CD4-positive, alpha-beta T cell treated with Interleukin-21 for 1 hour (primary cell): ENCODE measurements at places on chromosomes 2 and 18.

GRCh38 chr2:99865818-99866676 lies 276.3 kb downstream of the AFF3 start:
- DNase-seq, result no peak

DNA sequence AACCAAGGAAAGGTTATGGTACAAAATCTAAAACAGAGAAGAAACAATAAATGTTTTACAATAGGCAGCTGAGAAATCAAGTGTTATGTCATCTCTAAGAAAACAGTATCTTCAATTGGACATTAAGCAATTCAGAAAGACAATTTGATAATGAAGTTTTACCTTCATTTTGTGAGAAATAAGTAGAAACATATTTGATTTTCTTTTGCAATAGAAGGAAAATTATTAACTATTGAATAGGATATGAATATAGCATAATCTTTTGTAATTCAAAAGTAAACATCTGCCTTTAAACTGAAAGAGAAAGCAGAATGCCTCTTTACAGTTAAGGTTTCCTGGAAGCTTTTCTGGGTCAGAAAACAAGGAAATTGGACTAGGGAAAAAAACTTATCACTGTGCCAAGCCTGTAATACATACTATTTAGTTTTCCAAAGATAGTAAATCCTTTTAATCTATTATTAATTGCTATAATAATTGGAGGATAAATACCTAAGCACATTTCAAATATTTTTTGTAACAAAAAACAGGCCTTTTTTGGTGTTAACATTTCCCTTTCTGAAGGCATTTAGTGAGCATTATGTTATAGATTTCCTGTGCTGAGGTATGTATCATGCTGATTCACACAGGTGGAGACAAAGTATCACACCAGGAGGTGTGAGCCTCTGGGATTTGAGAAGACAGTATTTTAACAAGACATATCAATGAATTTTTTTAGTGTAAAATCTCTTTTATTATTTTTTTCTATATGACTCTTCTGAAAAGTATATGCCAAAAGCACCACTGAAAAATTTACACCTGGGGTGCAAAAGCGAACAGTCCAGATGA lies 947.0 kb upstream of the CDH2 start:
- no peak for DNase-seq

DNA sequence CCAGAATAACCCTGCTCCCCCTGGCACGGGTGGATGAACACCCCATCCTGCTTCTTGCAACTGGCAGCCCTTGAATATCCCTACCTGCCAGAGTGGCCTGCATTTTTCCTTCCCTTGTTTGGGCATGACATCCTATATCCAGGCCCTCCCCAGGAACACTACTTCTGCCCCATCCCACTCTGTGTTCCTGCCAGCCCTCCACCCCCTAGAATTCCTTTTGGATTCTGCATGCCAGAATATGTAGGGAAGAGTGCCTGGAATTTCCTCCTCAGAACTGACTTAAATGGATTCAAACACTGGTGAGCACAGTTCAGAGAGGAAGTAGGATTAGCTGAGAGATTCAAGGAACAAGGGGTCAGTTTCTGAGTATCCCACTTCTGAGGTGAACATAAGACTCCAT lies 123.5 kb upstream of the PELI1 start:
- DNase-seq, result no peak

GRCh38 chr2:237352279-237352845 lies 61.6 kb downstream of the COL6A3 start:
- no peak for DNase-seq

- DNase-seq, result no peak
Measured at GRCh38 chr2:60525899-60526298, 27.6 kb downstream of the BCL11A start.

GRCh38 chr2:181760521-181760920 lies 80.2 kb upstream of the NEUROD1 start:
- DNase-seq, result no peak

DNA sequence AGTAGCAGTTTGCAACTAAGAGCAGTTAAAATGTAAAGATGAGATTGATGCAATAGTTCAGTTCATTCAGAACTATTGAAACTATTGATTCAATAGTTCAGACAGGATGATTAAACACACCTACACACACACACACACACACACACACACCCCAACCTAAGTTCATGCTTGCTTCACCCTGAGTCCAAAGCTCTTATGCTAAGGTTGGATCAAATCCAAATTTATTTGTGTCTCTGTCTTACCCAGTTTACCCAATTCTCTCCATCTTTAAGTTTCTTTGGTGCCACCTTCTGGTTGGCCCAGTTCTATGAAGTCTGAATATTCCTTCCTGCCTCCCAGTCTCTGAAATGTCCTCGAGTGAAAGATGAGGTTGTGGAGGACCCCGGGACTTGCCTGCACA lies 5.1 kb downstream of the SERPINB8 start:
- peak; percentile 43 for DNase-seq

GRCh38 chr2:4445821-4446220 lies 742.4 kb downstream of the DCDC2C start:
- DNase-seq, result no peak

DNA sequence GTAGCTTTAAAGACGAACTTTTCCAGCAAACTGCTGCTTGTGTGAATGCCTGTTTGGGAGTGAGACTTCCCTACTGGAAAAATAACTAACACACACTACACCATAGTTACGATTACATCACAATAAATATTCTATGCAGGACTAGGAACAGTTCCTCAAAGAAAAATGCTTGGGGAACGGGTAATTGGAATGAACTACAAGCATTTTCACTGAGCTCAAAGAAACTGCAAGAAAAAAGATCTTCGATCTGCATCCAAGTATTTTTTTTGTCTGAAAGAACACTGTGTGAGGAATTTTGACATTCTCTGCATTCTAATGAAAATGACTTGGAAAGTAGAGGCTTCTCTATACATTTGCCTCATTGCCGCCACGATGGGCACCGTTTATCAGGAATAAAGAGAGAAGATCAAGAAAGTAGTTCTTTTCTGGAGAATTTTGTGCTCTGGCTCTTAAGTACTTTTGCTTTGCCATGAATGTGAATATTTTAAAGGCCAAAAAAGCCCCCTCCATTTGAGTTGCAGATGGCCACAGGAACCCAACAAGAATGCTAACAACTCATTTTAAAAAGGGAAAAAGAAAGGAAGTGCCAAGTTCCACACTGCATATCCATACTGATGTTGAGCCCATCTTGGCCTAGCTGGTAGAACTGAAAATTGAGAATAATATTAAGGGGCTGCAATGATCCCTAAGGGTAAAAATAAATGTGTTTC lies 13.6 kb downstream of the LYPD1 start:
- no peak for DNase-seq

- no peak for DNase-seq
Measured at GRCh38 chr2:96952976-96953610, 33.3 kb downstream of the FAM178B start.

GRCh38 chr2:201936817-201937216 lies 96.8 kb upstream of the FZD7 start:
- no peak for DNase-seq

GRCh38 chr2:84881581-84882413 lies 913 bp upstream of the TRABD2A start:
- peak; percentile 90 for DNase-seq

- DNase-seq, result peak; percentile 8
Measured at GRCh38 chr2:200515155-200515554, 5.3 kb upstream of the KCTD18 start.

DNA sequence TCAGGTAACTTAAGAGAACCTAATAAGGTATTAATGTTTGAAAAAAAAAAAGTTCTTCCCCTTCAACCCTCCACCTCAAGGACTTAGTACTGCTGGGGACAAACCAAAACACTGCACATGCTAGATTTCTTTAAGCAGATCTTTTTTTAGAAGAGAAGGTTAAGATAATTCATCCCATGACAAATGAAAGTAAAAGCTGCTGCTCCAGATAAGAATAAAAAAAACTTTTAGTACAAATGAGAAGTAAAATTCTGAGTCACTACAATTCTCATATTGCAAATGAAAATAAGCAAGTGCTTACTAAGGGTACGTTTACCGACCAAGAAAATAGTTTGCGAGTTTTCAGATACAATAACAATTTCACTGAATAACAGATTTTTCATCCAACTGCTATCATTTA lies 8.9 kb downstream of the STAM2 start:
- DNase-seq, result no peak

- no peak for DNase-seq
Measured at GRCh38 chr2:24477229-24477628, 13.8 kb upstream of the NCOA1 start.

DNA sequence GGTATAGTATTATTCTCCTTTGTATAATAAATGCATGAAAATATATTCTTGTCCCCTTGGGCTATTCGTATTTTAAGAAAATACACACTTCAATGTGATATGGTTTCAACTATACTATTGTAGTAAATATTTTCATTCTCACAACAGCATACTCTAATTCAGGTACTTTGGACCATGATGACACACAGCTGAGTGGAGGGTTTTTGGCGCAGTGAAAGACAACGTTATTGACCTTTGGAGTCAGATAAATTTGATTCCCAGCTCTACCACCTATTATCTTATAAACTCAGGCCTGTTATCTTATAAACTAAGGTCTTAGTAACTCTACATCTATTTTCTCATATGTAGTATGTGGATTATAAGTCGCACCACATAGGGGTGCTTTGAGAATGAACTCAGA lies 895.9 kb upstream of the DDX18 start:
- DNase-seq, result no peak

DNA sequence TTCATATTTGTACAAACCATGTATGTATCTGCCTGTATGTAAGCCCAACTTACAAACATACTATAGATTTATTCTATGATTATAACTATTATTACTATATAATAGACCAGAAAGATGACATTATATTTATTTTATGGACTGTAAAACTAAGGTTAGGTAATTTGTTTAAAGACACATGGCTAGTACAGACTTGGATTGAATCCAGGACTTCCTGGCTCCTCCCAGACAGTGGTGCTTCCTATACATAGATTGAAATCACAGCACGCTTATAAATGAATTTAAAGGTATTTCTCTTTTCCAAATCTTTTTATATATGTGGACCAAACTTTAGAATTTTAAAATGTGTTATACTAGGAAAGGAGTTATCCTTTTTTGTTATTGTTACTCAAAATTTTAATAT lies 151.6 kb upstream of the MYO3B start:
- no peak for DNase-seq

GRCh38 chr2:120622886-120623753 lies 112.5 kb upstream of the GLI2 start:
- DNase-seq, result no peak

DNA sequence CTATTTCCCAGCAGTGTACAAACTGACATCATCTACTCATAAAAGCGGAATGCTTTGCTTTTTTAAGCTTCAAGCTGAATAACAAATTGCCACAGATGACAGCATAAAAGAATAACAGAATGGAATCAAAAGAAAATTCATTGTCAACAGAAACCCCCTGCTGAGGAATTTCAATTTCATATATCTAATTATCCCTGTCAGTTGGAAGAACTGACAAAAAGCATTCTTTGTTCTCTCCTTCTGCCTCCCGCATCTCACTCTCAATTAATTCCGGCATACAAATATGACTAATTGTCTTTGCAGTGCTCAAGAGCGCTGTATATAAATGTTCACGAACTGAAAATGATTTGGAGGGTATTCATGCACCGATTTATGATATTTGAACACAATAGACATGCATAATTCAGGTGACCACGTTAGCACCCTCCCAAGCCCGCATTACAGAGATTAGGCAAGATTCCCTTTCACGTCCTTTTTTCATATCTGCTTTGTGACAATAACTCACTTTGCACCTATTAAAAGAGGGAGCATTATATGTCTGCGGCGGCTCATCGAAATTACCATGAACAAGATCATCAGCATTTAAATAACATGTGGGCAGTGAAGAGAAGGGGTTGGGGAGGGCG lies 277.7 kb upstream of the SALL3 start:
- DNase-seq, result no peak

DNA sequence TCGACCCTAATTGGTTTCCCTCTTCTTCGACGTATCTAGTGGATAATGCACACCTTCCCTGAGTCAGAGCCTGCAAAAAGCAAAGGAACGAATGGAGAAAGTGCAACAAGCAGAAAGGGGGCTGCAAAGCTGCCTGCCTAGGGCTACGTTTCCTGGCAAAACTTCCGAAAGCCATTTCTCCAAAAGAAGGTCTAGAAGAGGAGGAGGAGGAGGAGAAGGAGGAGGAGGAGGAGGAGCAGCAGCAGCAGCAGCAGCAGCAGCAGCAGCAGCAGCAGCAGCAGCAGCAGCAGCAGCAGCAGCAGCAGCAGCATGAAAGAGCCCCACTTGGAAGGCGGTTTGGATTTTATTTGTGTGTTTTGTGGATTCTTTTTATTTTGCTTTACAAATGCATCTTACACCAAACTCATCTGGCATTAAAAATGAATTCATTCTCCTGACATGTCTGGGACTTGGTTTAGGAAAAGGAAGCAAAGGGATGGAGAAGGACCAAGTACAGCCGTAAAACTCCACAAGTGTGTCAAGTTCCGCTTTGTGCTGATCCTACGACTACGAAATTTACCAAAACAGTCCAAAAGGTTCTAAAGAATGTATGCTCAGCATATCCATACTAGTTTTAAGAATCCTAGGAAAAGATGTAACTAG lies 2.0 kb downstream of the TCF4 start:
- DNase-seq, result no peak

- peak; percentile 32 for DNase-seq
Measured at GRCh38 chr2:32357318-32358110, 691 bp downstream of the BIRC6 start.

DNA sequence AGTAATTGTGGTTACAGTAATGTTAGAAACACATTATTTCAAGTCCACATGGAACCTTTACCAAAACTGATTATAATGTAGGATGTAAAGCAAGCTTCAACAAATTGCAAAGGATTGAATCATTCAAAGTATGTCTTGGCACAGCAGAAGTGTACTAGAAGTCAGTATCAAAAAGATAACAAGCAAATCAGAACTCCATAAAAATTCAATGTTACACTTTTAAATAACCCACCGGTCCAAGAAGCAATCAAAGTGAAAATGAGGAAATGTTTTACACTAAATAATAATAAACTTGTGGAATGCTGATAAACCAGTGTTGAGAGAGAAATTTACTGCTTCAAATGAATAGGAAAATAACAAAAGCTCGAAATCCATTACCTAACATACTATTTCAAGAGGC lies 47.7 kb downstream of the TTC21B start:
- no peak for DNase-seq

DNA sequence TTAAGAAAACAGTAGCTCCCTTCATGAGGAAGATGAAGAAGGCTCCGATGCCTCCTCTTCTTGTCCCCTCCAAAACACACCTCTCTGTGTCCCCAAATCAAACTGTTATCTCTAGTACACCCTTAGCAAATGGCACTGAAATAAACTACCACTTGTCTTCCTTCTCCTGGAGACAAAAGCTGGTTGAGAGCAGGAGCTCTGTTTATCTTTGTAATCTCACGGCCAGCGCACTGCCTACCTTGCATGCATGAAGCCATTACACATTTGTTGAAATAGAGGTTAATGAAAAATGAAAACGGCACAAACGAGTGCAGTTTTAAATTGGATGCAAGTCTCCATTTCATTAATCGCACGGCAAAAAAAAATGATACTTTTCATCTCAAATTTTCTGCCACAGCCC lies 113.7 kb downstream of the EPB41L3 start:
- no peak for DNase-seq
